Stimulated activated CD4-positive, alpha-beta T cell treated with anti-CD3 and anti-CD28 coated beads, Interleukin-2, amount 100 ng/mL, for 24 hours (primary cell): ENCODE measurements at places on chromosomes 4 and X.

- peak; percentile 41 for DNase-seq
These were observed 97.0 kb upstream of the LNX1 start for GRCh38 chr4:53688186-53688790.

GRCh38 chr4:68338625-68339024, 11.3 kb downstream of the YTHDC1 start:
- DNase-seq = no peak

DNA sequence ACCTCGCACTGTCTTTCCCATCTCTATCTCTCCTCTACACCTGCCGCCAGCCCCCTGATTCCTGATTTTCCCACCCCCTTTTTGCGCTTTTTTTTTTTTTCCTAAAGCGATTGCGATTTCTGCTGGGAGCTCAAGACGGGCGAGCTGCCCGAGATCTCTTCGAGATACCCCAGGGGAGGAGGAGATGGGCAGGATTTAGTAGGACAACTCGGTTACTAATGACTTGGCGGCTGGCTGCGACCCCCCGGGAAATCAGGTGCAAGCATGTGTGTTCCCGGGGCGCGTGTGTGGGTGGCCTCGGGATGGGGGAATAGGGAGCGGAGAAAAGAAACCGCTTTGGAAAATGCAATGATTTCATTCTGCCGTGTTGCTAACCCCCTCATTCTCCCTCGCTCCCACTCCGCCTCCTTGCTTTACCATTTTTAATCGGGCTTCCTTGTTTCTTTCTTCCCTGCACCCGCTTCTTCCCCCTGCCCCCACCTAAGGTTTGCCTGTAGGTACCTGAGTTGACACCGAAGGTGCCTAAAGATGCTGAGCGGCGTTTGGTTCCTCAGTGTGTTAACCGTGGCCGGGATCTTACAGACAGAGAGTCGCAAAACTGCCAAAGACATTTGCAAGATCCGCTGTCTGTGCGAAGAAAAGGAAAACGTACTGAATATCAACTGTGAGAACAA, 4.4 kb downstream of the SLITRK2 start:
- no peak for DNase-seq

GRCh38 chr4:92270908-92271307, 32.9 kb upstream of the GRID2 start:
- DNase-seq = no peak

GRCh38 chrX:153907456-153907855, 3.0 kb downstream of the AVPR2 start:
- no peak for DNase-seq

GRCh38 chrX:19990151-19990555, 708 bp downstream of the BCLAF3 start:
- DNase-seq = no peak

DNA sequence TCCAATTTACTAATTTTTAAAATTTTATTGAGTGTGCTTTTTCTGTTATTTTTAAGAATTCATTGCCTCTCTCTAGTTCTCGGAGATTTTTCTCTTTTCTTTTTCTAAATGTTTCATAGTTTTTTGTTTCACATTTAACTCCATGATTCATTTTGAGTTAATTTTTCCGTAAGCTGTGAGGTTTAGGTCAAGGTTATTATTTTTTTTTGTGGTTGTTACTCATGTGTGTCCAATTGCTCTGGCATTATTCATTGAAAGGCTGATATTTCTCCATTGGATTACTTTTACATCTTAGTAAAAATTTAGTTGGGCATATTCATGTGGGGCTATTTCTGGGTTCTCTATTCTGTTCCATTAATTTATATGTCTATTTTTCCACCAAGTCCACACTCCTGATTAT, 220.8 kb downstream of the MID1IP1 start:
- DNase-seq = no peak

- peak; percentile 30 for DNase-seq
These were observed 169.2 kb downstream of the AFAP1 start for GRCh38 chr4:7770224-7771050.
